Stimulated activated CD4-positive, alpha-beta T cell treated with anti-CD3 and anti-CD28 coated beads, Interleukin-1b, Interleukin-23, amount 100 ng/mL, for 1 hour (primary cell): ENCODE measurements at places on chromosomes 11 and 22.

DNA sequence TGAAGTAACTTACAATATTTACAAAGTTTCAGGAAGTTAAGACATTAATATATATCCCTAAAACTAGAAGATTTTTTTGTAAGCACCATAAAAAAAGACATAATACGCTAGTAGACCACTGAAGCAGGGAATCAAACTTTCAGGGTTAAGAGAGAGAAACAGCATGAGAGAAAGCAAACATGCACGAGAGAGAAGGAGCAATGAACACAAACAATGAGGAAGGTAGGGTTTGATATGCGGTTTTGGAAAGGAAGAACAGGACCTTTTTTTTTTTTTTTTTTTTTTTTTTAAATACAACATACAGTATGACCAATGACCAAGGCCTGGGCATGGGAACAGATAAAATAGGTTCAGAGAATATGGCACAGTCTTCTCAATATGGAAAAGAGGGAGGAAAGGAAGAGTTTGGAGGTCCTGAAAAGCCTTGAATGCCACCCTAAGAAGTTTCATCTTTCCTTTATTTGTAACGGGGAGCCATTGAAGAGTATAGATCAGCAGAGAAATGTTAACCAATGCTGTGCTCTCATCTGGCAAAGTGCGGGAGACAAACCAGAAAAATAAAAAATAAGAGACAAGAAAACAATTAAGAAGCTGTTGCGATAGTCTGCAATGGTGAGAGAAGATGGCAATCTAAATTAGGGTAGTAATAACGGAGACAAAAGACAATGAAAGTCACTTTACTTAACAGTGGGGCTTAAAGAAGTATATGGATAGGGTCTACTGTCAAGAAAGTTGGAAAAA, 101.0 kb downstream of the USP35 start:
- no peak for DNase-seq

DNA sequence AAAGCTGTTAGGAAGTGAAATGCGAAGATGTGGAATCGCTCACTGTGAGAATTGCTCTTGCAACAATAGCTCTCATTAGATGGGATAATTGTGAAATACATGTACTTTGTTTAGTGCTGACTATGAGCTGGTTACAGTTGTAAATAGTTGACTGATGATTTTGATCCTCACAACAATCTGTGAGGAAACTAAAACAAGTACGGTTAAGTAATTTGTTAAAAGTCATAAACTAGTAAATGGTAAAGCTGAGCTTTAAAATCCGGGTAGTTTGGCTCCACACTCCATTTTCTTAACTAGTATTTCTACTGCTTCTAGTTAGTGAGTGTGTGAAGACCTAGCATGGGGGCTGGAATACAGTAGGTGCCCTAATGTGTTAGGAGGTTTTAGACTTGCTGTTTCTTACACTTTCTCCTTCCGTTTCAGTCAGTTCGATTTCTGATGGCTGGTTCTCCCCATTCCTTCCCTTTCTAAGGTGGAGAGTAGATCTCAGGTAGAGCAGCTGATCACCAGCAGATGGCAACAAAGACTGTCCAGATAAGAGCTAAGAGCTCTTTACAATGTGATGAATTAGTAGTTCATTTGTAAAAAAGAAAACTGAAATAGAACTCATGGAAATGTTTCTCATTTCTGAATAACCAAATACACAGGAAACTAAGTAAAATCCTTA, 16.3 kb upstream of the CYP2R1 start:
- DNase-seq, result no peak

- no peak for DNase-seq
Measured at GRCh38 chr11:62115085-62115694, 8.6 kb upstream of the INCENP start.

GRCh38 chr11:85027346-85027745, 599.8 kb downstream of the DLG2 start:
- no peak for DNase-seq

DNA sequence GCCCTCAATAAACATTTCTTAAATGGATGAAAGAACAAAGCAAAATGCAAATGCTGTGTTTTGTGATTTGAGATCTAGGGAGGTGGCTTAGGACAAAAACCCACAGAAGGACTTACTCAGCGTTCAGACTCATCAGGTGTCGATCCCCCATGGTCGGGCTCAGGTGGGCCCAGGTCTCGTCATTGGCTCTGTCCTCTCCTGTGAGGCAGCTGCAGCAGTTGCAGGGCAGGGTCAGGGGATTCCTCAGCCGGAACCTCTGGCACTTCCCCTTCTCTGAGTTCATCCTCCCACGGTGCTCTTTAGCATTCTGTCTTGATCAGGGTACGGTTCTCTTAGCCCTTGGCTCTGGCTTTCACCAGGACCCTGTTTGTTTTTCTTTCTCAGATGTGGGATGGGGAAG, 14.0 kb upstream of the ACR start:
- DNase-seq, result no peak

DNA sequence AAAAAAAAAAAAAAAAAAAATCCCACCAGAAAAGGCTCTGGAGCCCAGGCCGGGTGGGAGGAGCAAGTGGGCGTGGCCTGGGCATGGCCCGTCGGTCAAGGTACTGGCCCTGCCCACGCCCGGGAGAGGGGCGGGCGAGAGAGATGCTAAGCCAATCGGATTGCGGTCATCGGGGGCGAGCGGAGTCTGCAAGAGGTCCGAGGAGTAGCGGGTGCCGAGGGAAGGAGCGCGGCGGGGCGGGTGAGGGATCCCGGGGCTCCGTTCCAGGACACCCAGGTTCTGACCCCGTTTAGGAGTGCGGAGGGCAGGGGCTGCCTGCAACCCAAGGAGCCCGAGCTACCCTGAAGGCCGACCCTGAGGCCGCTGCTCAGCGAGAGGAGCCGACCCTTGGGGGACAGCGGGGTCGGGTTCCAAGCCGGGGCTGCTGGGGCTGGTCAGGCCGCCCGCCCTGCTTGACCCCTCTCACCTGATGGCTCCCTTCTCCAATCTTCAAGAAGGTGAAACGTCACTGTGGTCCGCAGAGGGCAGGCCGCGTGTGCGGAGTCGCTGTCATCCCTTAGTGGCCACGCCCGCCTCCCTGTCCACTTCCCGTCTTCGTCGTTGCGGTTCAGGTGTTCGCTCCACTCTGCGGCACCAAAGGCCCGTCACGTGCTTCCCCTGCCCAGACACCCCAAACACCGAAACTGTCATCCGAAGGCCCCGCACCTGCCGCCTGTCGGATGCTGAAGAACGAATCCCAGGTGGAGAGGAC, 11.1 kb upstream of the TAB1 start:
- peak; percentile 29 for DNase-seq
